ENCODE measurements at places on chromosomes 3 and 15.
A peak's percentile ranks its signal among the peaks of the same experiment; 100 is the strongest.

DNA sequence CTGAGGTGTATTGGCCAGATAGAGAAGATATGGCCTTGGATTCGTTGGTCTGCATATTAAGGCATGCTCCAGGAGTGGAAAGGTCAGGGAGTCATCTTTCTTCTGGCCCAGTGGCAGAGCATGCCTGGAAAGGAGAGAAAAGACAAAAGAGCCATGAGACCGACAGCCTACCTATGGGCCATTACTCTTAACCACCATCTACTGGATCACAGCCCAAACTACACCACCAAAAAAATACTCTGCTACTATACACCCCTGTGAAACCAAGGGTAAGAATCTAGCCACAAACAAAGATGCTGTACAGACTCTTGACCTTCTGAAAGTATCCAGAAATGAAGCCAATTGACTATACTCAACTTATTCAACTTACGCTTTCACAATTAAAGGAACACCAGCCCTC, 96.1 kb upstream of the PLSCR5 start:
- no peak for DNase-seq

DNA sequence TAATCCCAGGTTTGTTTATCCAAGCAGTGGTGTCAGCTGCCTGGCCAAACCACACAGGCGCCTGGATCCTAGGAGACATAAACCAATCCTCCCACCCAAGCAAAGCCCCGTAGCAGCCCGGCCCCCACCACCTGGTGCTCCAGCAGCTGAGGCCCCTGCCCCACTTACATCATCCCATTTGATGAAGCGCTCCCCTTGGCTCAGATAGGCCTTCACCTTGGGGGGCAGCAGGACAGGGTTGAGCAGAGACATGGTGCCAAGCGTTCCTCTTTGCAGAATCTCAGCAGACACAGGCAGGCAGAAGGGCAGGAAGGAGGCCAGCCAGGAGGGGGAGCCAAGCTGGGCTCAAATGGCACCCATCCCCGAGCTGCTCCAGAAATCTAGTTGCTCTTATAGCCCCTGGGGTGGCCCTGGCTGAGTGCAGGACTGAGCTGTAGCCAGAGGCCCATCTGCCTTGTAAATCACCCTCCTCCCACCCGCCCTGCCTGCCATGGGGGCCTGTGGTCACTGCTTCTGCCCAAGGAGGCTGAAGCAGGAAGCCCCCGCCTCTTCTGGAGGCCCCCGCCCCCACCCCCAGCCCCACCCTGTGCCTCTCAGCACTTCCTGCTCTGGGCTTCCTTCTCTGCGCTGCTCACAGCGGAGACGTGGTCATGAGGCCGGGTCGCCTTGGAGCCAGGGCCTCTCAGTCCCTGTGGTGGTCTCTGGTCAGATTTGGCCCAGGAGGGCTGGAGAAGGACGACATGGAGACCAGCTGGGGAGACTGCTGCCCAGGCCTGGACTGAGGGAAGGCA, at the start of gene PLCB2:
PLCB2 (minus strand) TSS at position 515 of the 791 bp plus-strand sequence; CDS start at position 252, 263 bp downstream.
- DNase-seq: no peak

DNA sequence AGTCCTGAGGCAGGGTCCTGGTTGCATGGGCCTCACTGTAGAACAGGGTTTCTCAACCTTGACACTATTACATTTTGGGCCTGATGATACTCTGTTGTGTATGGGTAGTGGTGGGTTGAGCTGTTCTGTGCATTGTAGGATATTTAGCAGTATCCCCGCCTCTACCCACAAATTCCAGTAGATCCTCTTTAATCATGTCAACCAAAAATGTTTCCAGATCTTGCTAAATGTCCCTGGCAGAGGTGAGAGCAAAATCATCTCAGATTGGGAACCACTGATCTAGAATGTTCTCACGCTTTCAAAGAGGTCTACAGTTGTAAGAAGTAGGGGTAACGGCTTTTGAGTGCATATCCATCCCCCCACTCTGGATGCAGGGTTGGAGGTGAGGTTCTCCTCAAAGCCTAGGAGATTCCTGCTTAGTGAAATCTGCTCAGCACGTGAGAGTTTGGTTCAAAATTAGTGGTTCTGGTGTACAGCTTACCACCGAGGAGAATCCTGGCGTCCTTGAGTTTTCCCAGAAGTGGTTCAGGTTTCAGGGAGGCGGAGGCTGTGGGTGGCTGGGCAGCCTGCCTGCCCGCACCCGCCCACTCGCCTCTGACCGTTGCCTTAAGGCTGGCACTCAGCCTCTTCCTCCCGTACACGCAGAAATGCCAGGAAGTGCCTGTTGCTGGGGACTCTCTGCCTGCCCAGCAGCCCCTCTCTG, 5.3 kb downstream of the ACVR2B start:
- DNase-seq: no peak

GRCh38 chr3:73024836-73025235, 28.2 kb downstream of the PPP4R2 start:
- DNase-seq: no peak

DNA sequence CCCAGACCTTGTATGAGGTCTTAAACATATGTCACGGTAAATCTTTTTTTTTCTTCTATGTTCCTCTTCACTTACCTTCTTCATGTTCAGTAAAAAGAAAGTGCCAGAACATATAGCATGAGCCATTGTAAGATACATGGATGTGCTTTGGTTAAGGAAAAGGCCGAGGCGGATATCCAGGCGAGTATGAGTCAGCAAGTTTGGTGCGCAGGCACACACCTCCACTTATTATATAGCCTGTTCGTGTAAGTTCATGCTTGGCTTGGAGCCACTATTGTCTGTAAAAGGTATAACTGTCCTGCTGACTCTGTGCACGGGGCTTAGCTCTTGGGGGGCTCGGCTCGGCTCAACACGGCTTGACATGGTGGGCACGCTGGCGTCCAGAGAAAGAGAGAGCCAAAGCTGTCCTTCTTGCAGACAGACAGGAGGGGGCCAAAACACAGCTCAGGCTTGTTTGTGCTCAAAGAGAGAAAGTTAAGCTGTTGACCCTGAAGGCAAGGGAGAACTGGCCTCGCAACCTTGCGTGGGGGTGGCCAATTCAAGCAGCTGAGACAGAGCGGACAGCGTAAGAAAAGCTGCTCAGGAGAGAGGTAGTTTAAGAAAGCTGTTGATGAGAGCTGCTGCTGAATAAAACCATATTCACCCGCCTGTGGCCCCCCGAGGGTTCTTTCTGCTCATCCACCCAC, 251.2 kb downstream of the SLC9A9 start:
- DNase-seq: no peak

DNA sequence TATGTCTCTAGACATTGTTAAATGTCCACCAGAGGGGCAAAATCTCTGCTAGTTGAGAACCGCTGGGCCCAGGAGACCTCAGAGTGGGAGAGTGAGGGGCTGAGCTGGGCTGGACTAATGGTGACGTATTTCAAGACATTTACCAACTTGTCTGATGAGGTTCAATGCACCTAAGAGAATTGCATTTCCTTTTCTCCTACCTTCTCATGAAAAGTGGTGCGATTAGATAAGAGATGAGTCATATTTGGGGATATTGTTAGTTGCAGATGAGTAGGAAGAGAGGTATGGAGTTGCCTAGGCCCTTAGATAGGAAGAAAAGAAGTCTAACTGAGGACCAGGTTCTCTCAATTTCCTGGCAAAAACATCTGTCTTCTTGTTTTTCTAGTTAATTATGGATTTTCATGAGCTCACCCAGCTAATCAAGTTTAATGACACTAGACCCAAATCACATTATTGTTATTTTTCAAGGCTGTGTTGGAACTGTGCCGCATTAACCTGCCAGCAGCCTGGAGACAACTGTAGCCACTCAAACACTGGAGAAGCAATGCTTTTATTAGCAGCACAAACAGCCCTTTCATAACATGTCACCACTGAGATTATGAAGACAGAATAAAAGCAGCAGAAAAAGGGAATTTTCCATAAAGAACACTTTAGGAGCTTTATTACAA, 144.2 kb downstream of the PDCD6IP start:
- no peak for DNase-seq

GRCh38 chr3:18841422-18842343, 306.6 kb upstream of the KCNH8 start:
- DNase-seq: no peak

GRCh38 chr15:92417716-92418115, 24.0 kb downstream of the ST8SIA2 start:
- no peak for DNase-seq

DNA sequence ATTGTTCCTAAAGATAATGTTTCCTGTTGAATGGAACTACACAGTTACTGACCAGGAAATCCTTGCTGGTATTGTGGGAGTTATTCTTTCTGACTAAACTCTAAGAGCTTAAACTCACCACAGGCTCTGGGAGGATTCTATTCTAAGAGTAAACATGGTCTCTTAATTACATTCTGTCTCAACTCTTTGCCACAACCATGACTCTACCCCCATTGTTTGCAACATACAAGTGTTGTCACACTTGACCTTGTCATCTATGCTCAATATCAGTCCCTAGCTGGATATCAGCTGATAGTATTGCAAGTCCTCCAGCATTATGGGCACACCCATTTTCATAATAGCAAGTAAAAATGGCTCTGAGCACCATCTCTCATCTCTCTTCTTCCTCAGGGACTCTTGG, 29.6 kb upstream of the SECISBP2L start:
- DNase-seq: no peak

DNA sequence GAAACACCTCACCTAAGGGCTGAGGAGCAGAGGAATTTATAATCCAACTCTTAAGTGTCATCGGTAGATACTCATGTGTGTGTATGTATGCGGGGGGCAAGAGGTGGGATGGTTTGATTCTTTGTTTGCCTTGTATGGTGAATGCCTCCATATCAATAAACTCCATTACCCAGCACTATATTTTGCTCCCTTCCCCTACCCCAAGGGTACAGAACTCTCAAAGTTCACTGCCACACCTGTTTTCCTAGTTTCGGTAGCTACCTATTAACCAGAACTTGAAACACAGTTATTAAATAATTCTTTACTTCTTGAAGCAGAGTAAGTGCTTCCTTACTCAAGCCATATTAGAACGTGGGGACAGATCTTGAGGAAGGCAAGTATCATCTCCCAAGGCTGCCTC, 400.8 kb upstream of the SUCLG2 start:
- no peak for DNase-seq

GRCh38 chr3:27616031-27616430, 106.1 kb downstream of the EOMES start:
- DNase-seq: peak; percentile 64

DNA sequence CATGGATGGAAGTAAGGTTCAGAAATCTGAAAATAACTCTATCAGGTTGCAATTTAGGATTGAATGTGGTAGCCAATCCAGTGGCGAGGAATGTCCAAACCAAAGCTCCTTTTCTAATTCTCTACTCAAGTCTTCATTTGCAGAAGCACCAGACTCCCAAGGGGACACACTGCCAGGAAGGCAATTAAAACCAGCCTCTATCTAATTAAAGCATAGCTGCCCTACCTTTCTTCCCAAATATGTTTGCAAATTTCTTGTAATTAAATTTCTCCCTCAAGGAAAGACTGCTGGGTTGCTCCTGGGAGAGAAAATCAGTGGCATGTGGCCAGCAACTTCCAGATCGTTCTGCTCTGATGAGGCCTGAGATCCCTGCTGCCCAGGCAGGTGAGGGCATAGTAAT, 153.4 kb upstream of the MCTP2 start:
- no peak for DNase-seq

DNA sequence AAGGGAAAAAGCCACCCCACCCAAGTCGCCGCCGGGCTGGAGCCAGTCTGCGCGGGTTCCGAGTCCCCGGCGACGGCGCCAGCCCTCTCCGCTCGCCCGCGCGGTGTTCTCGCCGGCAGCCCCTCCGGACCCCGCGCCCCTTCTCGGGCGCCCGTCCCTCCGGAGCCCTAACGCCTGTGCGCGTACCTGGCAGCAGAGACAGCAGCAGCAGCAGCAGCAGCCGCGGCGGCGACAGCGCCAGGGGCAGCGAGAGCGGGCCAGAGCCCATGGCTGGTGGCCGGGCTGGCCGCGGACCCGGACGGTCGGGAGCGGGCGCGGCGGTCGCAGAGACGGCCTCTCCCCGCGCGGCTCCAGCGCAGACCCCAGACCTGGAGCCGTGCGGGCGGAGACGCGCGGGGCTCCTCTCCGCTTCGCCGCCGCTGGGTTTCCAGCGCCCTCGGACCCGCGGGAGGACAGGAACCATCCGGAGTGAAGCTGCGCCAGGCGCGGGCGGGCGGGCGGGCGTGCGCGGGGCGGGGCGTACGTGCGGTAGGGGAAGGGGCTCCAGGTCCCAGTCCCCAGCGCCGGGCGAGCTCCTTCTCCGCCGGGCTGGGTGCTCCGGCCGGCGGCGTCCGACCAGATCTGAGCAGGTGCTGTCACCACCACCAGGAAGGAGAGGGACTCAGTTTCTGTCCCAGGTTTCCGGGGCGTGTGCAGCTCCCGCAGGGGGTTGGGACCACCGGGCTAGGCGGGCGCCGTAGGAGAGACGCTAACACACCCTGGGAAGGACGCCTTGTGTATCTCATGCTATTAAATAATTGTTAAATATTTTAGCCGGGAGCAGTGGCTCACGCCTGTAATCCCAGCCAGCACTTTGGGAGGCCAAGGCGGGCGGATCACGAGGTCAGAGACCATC, at the start of gene CHRNA3:
CHRNA3 (minus strand) TSS at position 470 of the 895 bp plus-strand sequence; CDS start at position 268, 202 bp downstream.
- no peak for DNase-seq

All from NCI-H1105 (cell line).